ENCODE measurements at places on chromosomes 12 and 14.

- no peak for DNase-seq
Observed at GRCh38 chr12:8912914-8913313, 1.4 kb upstream of the PHC1 start.

DNA sequence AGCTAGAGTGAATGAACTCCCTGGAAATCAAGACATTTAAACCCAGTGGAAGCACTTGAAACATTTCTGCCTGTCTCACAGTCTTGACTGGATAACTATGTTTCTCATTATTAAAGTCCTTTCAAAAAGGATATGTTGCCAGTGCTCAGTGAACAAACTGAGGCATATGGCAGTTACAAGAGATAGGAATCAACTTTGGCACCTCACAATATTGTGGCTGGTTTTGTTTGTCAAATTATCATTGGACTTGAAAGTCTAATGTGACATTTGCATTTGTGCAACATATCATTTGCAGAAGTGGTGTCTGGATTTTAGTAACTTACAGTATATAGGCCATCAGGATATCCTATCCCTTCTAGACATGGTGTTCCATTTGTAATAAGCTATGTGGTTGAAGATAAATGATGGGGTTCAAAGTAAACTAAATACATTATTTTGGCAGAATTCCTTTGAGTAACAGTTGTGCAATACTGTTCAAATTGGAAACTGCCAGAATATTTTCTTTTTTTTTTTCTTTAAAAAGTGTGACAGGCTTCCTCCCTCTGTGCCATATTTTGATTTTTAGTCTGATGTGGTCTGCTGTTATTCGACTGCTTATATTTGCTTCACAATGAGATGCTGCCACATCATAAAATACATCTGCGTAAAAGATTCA, 927.7 kb downstream of the FLRT2 start:
- no peak for DNase-seq

GRCh38 chr14:62776300-62776699, 269.0 kb downstream of the KCNH5 start:
- no peak for DNase-seq

DNA sequence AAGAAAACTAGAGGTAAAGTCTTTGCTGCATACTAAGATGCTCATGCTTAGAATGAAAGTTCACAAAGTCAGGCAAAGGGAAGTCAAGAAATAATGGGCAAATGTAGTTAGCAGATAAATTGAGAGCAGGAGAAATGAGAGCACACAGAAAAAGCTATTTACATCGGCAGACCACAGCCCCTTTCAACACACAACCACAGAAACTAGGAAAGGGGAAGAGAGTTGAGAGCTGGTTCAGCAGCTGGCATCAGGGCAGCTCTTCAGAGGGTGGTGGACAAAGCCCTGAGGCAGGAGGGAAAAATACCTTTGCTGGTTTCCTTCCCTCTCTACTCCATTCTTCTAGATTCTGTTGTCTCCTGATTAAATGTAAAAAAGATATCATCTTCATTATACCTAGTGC, 95.4 kb upstream of the ANO4 start:
- DNase-seq = no peak
